G401 (cell line): ENCODE measurements at places on chromosomes 3 and 15.
A peak's percentile ranks its signal among the peaks of the same experiment; 100 is the strongest.

DNA sequence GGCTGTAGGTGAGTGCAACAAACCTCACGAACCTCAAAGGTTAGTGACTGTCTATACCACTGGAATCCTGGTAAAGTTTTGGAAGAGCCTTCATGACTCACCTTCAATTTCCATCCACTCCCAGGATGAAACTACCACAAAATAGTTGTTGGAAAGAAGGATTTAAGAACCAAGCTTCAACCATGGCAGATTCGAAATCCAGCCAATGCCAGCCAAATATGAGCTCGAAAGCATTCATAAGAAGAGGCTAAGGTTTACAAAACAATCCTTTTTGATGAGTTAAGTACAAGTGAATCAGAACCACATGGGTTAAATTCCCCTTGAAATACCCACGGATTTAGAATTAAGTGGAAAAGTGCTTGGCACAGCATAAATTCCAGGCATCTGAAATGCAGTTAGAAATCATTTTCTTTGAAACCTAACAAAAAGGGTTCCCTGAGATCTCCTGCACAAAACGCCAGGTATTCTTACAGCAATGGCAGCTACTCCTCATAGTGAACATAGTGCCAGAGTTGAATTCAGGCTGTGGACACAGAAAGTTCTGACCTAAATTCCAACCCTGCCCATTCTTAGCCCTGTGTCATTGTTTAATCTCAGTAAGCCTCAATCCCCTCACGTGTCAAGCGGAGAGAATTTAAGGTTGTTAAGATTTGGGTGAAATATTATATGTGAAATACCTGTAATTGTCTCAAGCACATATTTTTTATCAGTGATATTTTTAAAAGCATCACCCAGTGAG is 89.2 kb downstream of the FBN1 start:
- no peak for DNase-seq

DNA sequence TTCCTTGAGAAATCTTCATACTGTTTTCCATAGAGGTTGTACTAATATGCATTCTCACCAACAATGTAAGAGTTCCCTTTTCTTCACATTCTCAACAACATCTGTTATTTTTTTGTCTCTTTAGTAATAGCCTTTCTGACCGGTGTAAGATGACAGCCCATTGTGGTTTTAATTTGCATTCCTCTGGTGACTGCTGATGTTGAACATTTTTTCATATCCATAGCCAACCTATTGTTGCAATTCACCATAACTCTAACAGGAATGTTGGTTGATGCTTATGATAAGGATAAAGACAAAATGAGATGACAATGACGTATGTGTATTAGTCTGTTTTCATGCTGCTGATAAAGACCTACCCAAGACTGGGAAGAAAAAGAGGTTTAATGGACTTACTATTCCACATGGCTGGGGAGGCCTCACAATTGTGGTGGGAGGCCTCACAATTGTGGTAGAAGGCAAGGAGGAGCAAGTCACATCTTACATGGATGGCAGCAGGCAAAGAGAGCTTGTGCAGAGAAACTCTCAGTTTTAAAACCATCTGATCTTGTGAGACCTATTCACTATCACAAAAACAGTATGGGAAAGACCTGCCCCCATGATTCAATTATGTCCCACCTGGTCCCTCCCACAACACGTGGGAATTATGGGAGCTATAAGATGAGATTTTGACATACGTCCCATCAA is 37.6 kb upstream of the RHCG start:
- DNase-seq: no peak

GRCh38 chr15:52331490-52332240 is 36.1 kb upstream of the MYO5C start:
- DNase-seq: peak; percentile 86

- no peak for DNase-seq
These were observed 311.5 kb downstream of the NLGN1 start for GRCh38 chr3:173709026-173709425.

DNA sequence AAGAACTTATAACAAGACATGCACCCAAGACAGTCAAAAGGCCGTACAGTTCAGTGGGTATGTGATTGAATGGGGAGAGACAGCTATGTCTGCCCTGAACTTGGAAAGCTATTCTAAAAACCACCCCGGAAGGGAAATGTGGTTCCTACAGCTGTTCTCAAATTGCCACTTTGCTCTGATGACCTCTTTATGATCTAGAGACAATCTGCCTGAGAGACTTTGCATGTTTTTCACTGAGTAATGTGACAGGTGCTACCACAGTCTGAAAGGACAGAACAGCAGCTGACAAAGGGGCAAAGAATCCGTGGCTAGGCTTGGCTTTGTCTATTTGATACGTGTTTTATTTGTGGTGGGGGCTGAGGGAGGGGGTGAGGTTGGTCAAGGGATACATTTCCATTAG is 148.3 kb upstream of the NPHP3 start:
- DNase-seq: no peak

DNA sequence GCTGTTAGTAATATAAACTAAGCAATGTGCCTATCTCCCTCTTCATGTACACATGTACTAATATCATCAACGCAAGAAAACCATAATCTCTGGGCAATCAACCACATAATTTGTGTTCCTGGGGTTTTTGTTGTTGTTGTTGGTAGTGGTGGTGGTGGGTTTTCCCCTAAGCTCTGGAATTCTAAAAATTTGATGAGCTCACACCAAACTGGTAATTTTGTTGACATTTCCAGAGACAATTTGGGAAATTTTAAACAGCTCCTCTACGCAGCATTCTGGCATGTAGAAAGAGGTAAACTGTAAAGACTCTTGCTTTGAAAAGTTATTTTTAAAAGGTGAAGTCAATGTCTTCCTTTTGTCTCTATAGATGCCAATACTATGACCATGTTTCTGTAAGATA is 126.7 kb downstream of the IGSF11 start:
- DNase-seq: no peak

GRCh38 chr15:89362203-89363101 is 27.8 kb upstream of the POLG start:
- peak; percentile 84 for DNase-seq

GRCh38 chr3:153285982-153286381 is 124.0 kb downstream of the RAP2B start:
- DNase-seq: no peak

DNA sequence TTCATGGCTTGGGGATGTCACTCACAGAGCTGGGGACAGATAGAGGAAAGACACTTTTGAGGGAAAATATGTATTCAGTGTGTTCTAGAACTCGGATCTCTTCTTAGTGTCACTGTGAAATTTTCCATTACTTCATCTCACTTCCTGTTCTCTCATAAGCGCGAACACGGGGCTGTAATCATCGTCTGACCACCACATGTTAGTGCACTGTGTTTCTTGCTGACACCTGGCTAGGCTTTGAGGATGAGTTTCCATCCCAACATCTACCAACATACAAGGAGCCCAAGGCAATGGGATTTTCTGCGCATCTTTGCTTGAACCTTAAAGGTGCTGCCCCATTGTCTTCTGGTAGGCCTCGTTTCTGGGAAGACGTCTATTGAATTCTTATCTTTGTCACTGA is 84.0 kb downstream of the LIPC start:
- no peak for DNase-seq

DNA sequence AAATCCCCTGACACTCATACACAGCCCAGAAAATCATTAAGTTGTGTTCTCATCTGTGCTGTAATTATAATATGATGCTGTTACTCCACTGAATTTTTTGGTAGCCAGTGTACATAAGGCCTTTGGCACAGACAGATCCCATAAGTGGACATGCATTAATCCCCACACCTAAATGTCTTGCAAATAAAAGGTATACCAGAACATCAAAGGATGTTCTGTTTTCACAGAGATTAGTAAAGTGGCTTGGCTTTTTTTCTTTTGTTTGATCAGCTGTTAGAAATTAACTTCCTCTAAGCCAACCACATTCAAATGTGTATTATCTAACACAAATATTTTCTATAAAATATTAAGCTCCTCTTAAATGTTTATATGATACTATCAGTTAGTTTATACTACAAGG is 2.7 kb downstream of the SST start:
- no peak for DNase-seq

GRCh38 chr3:4986782-4987537 is 7.7 kb downstream of the BHLHE40 start:
- DNase-seq: peak; percentile 77

- peak; percentile 94 for DNase-seq
These were observed 25.4 kb upstream of the SLC25A26 start for GRCh38 chr3:66195347-66195783.

- no peak for DNase-seq
These were observed 52.8 kb downstream of the RGMA start for GRCh38 chr15:93035953-93036810.

DNA sequence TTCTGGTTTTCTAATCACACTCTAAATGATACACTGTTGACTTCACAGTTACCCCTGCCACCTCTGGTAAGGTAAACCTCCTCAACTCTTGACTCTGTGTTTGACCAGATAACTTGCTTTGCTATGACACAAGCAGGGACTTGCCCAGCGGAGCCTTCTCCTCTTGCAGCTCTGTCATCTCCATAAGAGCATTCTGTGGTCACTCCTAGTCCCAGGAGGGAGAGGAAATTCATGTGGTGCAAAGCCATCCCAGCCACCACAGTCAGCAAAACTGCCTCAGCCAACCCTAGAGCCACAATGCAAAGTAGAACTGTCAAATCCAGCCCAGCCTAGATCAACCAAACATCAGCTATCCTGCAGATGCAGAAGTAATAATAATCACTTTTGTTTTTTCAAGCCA is 144.7 kb upstream of the GADL1 start:
- no peak for DNase-seq

- DNase-seq: no peak
These were observed 204.4 kb upstream of the ZNF385D start for GRCh38 chr3:21955406-21955805.

GRCh38 chr3:123159926-123160635 is 41.7 kb upstream of the SEC22A start:
- no peak for DNase-seq

- DNase-seq: peak; percentile 62
These were observed 85.6 kb upstream of the IQSEC1 start for GRCh38 chr3:13158871-13159270.

DNA sequence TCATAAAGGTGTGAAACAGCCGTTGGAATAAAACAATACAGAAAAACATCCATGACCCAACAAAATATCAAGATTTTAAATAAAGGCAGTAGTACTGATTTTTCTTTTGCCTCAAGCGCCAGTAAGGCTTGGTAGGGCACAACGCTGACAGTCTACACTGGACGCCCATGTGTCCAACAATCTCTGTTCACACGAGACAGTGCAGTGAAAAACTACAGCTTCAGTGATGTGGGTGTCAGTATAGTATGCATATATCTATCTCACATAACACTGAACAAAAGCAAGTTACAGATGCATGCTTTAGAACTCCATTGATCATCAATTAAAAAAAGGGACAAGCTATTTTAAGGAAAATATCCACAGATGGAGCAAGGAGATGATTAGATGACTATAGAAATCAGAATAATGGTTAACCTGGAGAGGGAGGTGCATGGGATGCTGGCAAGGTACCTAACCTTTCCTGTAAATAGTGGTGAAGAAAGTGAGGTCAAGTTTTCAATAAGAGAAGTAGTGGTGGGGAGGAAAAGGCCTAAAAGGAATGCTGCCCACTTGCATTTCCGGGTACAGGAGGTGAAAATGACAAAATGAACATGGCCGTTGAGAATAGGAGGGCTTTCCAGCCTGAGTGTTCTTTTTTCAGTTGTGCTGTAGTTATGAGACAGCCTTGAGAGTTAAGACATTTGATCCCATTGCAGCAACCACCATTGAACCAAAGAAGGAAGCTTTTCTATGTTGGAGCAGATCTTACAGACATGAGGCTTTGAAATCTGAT is 42.7 kb downstream of the CTNNB1 start:
- DNase-seq: no peak

- DNase-seq: no peak
These were observed 19.7 kb downstream of the ITGB5 start for GRCh38 chr3:124867511-124867910.

DNA sequence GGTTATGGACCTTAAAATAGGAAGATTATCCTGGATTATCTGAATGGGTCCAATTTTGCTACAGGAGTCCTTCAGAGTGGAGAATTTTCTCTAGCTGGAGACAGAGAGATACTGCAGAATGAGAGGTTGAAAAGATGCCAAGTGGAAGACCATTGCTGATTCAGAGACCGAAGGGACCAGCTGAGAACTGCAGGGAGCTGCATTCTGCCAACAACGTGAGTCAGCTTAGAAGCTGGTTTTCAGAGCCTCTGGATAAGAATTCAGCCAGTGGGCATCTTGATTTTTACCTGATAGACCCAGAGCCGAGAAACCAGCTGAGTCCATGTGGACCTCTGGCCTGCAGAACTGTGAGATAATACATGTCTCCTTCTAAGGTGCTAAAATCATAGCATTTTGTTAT is 234.0 kb downstream of the NR2F2 start:
- DNase-seq: no peak

DNA sequence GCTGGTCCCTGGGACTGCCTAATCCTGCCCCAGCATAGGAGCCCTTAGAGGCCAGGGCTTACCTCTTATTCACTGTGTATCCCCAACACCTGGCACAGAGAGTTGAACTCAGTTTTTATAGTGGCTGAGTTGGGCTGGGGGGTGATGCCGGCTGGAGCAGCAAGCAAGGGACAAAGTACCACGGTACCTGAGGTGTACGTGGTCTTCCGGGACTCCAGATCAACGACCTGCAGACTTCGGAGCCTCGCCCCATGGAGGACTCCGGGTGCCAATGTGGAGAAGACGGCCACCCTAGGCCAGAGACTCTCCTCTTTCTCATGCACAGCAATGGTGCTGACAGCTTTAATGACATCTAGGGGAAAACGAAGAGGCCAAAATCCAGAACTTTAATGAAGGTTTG is 8.1 kb downstream of the WDR73 start:
- no peak for DNase-seq

DNA sequence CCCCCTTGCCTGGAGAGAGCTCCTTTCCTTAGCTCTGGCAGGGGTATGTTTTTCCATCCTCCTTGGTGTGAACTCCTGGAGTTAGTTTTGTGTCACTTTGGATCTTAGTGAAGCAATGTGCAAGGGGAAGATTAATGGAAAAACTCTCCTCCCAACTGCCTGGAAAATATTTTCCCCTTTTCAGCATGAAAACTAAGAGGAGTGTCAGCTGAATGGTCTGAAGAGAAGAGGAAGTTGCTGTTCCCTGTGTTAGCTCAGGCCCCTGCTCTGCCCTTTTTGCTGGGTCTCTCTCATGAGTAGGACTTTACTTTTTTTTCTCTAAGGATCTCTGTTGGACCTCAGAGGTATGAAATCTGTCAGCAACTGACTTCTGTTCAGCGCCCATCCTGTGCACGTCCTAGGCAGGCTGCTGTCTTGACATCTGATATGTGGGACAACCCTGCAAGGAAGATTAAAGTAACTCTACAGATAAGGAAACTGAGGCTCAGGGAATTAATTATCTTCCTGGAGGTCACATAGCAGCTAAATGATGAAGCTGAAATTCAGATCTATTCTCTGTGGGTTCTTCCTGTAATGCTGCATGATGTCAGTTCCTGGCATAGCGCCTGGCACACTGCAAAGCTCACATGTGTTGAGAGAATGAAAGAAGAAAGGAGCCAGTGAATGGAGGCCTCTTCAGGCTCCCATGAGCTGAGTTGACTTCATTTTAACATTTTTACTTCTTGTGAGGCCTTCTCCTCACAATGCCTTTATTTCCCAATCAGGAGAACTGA is 109.7 kb upstream of the GALNT15 start:
- DNase-seq: peak; percentile 64
